ENCODE measurements at places on chromosomes 13 and 19.

- no peak for DNase-seq
Measured at GRCh38 chr13:87426742-87427141, 244.4 kb upstream of the SLITRK5 start.

DNA sequence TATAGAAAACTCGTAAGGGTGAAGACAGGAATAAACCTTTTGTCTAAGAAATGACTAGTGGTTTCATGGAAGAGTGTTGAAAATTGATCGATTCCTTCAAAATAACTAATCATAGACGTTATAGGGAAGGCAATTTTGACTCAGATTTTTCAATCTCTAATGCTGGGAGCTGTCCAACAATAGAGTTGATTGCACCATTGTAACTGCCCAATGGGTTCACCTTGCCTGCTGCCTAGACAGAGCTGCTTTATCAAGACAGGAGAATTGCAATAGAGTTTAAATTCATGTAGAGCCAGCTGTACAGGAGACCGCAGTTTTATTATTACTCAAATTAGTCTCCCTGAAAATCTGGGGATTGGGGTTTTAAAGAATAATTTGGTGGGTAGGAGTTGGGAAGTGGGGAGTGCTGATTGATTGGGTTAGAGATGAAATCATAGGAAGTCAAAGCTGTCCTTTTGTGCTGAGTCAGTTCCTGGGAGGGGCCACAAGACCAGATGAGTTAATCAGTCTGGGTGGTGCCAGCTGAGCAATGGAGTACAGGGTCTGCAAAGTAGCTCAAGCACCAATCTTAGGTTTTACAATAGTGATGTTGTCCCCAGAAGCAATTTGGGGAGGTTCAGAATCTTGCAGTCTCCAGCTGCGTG is 16.8 kb upstream of the ADGRE2 start:
- no peak for DNase-seq

DNA sequence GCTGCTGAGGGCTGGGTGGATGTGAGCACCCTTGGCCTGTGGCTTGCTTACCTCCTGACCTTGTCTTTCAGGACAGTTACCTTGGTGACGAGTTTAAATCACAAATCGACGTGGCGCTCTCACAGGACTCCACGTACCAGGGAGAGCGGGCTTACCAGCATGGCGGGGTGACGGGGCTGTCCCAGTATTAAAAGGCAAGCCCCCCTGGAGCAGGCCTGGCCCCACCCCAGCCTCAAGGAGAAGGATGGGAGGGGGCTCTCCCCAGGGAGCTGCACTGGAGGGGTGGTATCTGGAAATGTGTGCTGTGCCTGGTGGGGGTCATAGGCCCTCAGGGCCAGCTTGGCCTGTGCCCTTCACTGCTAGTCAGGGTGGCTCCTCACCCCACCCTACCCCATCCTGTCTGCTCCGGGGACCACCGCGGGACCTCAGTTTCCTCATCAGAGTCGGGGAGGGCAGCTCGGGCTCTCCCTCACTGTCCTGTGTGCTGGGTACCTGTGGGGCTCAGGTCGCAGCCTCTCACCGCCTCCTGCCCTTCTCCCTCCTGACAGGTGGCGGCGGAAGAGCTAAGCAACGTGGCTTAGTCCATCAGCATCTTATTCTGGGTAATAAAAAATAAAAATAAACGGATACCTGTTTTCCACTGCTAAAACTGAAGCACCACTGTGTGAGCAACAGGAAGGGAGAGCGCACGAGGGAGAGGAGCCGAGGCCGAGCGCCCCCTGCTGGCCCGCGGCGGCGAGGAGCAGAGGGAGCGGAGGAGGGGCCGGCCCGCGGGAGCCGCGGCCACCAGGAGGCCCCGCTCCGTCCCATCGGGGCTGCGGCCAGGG is 29.8 kb downstream of the CERS1 start:
- peak; percentile 96 for DNase-seq

DNA sequence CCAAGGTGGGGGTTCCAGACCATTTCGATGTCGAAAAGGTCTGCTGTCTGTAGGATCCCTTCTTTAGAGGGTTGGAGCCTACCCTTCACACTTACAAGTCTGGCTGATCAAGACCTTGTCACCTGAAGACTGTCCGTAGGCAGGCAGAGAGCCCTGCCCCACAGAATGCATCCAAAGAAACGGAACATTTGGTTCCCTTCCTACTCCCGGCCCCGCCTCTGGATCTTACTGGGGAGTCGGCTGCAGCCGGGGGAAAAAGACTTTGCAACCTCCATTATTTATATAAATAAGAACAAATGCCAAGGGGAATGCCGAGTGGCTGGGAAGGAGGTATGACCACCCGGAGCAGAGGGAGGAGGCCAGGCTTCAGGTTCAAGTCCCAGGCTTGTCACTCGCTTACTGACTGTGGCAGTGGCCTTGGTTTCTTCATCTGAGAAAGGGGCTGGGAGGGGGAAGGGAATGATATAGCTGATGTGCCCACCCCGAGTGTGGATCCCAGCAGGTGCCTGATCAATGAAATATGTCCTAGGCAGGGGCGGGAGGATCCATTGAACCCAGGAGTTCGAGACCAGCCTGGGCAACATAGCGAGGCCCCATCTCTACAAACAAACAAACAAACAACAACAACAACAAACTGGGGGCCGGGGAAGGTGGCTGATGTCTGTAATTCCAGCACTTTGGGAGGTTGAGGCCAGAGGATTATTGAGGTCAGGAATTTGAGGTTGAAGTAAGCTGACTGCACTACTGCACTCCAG is 48.7 kb downstream of the RFX2 start:
- no peak for DNase-seq

DNA sequence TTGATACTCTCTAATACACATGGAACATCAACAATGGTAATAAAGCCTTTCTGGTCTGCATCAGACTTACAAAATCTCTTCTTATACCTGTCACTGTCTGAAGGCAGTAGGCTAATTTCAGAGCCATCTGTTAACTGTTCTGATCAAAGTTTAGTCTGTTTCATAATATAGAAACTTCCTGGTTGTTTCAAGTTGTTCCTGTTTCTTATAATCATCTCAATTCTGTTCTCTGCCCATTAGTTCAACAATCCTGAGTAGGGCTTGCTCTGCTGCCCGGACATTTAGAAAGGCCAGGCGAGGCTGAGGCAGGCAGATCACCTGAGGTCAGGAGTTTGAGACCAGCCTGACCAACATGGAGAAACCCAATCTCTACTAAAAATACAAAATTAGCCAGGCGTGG is 5.4 kb upstream of the ZSCAN5A start:
- DNase-seq: no peak

DNA sequence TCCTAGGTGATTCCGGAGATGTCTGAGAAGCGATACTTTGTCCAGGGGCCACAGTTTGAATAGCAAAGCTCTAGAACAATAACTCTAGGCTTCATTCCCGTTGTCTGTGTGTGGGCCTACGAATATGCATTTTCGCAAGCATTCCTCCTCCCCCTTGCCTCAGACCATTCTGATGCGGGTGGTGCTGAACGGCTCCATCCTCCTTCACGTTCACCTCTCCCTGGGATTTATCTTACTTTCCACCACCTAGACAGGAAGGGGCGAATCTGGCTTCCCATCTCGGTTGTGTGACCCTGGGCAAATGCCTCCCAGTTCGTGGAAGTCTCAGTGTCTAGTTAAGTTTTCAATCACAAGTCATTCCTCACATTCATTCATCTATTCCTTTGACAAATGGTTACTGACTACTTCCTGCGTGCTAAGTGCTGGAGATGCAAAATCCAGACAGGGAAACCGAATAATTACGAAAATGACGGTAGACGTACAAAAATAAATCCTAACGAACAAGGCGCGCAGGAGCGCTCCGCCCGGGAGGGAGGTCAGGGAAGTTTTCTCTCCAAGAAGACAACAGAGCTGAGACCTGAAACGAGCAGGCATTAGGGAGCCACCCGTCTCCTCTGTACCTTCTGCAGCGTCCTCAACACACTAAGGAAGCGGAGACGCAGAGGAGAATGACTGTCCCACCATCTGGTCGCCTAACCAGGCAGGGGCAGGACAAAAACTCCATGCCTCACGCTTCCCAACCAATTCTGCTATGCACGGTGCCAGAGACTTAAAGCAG is 1.3 kb upstream of the CNOT3 start:
- no peak for DNase-seq

DNA sequence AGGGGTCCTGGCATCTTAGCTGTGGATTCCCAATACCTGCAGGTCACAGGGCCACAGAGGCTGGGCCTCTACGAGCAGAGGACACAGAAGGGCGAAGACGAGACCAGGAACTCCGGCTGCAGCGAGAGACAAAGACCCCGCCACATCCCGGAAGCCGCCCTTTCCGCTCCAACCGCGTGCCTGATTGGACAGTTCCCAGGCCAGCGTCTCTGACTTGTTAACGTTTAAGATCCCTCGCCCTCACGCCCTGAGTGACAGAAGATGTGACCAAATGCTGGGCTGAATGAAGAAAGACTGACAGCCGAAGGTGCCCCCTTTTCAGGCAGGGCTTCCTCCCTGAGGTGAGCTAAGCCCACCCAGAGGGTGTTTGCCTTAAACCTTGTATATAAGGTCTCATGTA is at the start of gene ZNF98:
Gene ZNF98 (minus strand): TSS at position 136 of the 400 bp plus-strand sequence. CDS start 122 bp downstream, at position 14.
- no peak for DNase-seq

GRCh38 chr13:67549331-67549730 is 319.2 kb upstream of the PCDH9 start:
- no peak for DNase-seq

All from GM20000 (cell line).